GM04503 (cell line): ENCODE measurements at places on chromosomes 4 and X.

- DNase-seq = no peak
These were observed 103.0 kb upstream of the TAPT1 start for GRCh38 chr4:16329125-16329796.

DNA sequence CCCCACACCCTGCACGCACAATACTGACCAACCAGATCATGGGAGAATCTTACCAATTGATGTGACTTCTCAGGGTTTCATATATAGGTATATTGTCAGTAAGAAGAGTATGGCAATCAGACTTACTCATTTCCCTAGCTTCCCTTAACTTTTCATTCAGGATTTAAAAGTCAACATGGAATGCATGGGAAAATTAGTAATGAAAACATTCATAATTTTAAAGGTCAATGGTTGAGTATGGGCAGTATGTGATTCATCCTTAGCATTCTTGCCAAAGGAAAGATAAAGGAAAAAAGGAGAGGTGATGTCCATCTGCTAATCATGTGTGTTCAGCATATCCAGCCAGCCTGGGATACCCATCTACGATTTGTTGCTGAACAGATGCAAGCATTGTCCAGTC lies 4.0 kb downstream of the DIPK2B start:
- peak; percentile 39 for DNase-seq

GRCh38 chr4:145819101-145819852 lies 119.3 kb downstream of the ZNF827 start:
- no peak for DNase-seq

DNA sequence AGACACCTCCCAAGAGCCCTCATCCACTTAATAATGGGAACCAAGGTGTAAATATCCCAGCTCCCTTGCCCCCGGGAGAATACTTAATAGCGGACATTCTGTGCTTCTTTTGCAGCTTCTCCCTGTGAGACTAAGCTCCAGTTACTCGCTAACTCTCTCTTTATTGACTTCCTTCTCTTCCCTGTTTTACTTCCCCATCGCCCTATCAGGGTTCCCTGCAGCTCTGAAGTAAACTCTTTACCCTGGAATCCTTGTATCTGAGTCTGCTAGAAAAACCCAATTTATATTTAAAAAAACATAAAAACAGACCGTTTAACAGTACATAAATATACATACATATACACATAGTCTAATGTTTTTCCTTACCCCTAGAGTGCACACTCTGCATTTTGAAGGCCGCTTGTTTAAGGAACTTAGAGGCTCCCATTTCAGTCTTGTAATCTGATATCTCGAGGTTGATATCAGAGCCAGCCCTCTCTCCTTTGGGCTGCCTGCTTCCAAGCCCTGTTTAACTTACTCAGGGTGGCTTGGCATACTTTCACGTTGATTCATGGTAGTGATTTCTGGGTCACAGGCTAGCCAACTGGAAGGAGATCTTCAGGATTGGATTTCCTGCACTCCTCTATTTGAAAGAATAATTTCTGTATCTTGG lies 177.4 kb upstream of the SCML1 start:
- peak; percentile 62 for DNase-seq

DNA sequence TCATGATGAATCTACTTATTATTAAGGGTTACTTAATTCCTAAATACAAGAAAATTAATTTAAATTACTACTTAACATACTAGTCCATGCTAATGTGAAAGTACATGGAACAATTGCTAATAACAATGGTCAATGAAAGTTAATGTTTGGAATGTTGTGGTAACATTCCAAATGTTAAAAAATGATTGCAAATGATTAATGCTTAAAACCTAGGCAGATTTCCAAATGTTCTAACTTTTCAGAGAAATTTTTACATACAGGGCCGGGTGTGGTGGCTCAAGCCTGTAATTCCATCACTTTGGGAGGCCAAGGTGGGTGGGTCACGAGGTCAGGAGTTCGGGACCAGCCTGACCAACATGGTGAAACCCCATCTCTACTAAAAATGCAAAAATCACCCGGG lies 1851.3 kb upstream of the PCDH7 start:
- no peak for DNase-seq

GRCh38 chrX:75746891-75747639 lies 38.0 kb downstream of the MAGEE2 start:
- no peak for DNase-seq

- DNase-seq = no peak
These were observed 1005.9 kb upstream of the PABPC4L start for GRCh38 chr4:135207531-135207930.

GRCh38 chrX:16885628-16886027 lies 15.5 kb upstream of the RBBP7 start:
- no peak for DNase-seq

DNA sequence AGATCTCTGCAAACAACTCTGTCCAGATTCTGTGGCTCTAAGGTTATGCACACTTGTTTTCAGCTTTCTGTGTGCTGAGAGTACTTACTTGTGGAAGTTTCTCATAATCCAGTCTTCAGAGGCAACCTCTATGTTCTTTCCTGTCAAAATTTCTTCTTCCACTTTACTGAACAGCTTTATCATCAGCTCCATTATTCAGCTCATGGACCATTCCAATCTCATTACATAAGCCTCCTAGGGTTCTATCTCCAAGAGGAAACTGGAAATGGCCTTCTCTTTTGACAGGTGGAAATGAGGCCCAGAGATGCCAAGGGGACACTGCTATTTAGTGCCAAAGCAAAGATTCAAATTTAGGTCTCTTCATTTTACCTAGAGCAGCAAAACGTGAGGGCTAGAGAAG lies 61.3 kb downstream of the CHRDL1 start:
- no peak for DNase-seq

GRCh38 chrX:68433155-68433980 lies at the start of gene OPHN1:
Gene OPHN1, minus strand, starts transcription at chrX:68433495. Its CDS starts 475 bp downstream, at chrX:68433020.
- DNase-seq = peak; percentile 31

DNA sequence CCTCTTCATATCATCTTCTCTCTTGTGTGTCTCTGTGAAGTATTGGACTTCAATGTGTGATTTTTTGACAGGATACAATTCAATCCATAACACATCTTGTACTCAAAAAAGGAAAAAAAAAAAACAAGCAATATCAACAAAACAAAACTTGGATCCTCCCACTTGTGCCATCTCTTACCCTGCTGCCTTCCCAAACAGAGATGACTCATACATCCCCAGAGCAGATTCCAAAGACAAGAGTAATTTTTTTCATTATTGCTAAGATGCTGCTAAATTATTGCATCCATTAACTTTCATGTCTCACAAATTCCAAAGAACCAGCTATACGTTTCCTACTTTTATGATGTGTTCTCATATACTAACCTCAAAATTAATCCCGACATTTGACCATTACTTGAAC lies 479.2 kb downstream of the GBA3 start:
- peak; percentile 6 for DNase-seq

DNA sequence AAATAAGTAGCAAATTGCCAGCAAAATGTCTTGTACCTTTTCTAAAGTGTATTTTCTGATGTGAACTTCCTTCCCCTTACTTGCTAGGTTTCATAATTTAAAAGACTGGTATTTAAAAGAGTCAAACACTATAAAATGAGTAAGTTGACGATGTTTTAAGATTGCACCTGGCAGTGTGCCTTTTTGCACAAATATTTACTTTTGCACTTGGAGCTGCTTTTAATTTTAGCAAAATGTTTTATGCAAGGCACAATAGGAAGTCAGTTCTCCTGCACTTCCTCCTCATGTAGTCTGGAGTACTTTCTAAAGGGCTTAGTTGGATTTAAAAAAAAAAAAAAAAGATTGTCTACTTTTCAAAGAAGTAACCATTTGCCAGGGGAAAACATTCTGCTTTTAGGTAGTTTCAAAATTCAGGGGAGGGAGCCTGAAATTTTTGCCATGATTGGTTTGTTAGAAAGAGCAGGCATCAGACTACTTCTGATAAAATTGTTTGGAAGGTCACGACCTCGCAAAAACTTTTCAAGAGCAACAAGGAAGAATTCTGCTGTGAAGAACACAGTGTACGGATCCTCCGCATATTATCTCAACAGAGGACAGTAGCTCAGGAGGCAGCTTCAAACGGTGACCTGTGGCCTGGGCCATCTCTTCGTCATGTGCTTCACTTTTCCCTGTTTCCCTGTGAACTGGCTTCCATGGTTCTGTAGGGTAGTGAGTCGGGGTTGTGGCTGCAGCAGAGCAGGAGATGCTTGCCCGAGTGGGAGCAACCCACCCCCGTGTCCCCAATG lies 66.1 kb downstream of the CDS1 start:
- DNase-seq = no peak

GRCh38 chr4:8719421-8719820 lies 126.9 kb downstream of the CPZ start:
- no peak for DNase-seq

GRCh38 chr4:180695851-180696250 lies 1547.4 kb upstream of the TENM3 start:
- no peak for DNase-seq

GRCh38 chr4:188370777-188371176 lies 231.5 kb downstream of the TRIML1 start:
- DNase-seq = no peak

DNA sequence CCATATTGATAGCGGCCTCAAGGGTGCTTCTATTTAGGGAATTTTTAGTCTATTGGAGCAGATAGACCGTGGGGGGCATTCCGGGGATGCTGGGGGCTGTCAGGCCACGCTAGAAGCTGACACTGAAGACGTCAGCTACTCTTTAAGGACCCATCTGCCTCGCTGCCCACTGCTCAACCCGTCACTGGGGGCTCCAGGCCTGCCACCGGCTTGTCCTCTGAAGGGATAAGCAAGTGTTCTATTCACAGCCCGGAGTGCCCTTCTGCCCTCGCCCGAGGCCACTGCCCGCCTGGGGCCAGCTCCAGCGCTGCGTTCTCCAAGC lies 679 bp upstream of the MSL3 start:
- no peak for DNase-seq

DNA sequence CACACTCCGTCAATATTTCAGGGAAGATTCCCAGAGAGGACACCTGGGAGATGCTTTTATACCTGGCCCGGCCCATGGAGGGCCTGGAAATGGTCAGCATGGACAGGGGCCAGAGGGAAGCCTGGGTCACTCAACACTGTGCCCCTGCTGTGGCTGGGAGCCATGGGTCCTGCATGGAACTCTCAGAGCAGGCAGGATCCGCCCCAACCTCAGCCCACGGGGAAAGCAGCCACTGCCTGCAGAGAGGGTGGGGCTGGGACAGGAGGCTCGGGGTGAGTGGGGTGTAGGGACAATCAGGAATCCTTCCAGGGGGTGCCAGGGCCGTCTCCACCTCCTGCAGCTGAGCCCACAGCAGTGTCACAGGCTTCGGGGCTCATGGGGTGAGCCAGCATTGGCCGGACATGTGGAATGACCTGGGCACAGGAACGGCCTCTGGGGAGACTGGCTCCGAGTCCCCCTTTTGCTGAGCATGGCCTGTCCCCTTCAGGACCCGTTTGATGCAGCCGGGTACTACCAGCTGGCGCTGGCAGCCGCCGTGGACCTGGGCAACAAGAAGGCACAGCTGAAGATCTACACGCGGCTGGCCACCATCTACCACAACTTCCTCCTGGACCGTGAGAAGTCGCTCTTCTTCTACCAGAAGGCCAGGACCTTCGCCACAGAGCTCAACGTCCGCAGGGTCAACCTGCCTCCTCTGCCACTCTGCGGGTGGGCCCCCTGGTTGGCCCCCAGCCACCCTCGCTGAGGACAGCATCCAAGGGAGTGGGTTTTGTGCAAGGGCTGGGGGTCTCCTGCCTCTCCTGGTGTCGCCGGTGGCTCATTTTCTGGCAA lies 29.1 kb upstream of the HTRA3 start:
- no peak for DNase-seq

DNA sequence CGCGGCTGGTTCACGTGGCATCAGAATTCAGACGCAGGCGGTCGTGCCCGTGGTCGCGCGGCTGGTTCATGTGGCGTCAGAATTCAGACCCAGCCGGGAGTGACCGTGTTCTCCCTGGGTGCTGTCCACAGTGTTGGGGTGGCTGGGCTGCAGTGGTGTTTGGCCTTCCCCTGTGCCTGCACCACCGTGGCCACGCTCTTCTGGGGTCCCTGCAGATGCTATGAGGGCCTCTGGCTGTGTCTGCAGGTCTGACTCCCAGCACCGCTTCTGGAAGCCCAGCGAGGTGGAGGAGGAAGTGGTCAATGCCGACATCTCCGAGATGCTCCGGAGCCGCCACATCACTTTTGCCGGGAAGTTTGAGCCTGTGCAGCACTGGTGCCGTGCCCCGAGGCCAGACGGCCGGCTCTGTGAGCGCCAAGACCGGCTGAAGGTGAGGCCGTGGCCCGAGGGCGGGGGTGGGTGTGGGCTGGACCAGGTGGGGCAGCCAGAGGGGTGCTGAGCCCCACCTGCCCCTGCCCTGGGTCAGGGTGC lies 26.4 kb downstream of the NKX1-1 start:
- no peak for DNase-seq

GRCh38 chr4:175530655-175531054 lies 281.4 kb downstream of the GPM6A start:
- DNase-seq = no peak

DNA sequence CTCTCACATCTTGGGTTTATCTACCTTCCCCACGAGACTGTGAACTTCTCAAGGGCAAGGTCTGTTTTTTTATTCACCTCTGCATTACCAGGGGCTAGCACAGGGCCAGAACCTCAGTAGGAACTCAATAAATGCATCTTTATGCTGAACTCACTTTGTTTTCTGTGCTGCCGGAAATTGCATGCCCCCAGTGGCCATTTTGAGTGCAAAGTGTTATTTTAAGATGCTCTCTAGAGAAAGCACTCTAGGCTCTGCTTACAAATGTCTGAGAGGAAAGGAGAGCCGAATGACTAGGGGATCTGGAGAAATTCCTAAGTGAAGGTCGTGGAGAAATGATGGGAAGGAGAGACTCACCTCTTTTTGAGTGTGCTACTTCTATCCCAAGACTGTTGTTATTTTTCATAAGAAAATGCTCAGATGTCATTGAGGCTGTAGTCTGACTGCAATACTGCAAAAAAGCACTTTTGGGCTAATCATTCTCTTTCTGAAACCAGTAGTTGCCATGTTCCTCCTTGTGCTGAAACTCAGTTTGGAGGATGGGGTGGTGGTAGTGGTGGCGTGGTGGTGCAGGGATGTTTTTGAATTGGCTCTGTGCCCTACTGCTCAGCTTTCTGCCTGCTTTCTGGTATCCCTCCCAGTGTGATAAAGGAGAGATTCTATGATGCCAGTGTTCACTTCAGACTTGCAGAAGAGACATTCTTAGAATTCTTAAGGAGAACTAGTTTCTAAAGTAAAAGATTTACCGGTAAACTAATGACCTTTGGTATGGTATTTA lies 41.3 kb downstream of the DOCK11 start:
- no peak for DNase-seq

- no peak for DNase-seq
These were observed 181.6 kb downstream of the PCDH7 start for GRCh38 chr4:30901461-30902451.
